Non-pigmented ciliary epithelial cell (primary cell): ENCODE measurements at places on chromosomes 5 and 9.

DNA sequence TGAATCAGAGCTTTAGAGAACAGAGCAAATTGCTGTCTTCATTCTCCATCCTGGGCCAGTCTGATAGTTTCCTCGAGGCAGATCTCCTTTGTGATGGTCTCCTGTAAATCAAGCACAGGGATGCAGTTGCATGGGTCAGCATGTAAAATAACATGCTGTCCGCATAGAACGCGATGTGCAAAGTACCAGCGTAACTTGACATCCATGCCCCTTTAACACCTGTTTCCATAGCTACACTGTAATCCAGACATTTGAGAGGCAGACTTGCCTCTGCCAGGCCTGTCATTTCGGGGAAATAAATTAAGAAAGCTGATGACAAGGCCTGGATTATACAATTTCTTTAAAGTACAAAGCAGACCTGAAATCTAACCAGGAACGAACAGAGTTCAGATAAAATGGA, 413.5 kb downstream of the TLE4 start:
- DNase-seq: no peak

- no peak for DNase-seq
Measured at GRCh38 chr9:33125871-33126823, 41.0 kb downstream of the B4GALT1 start.

DNA sequence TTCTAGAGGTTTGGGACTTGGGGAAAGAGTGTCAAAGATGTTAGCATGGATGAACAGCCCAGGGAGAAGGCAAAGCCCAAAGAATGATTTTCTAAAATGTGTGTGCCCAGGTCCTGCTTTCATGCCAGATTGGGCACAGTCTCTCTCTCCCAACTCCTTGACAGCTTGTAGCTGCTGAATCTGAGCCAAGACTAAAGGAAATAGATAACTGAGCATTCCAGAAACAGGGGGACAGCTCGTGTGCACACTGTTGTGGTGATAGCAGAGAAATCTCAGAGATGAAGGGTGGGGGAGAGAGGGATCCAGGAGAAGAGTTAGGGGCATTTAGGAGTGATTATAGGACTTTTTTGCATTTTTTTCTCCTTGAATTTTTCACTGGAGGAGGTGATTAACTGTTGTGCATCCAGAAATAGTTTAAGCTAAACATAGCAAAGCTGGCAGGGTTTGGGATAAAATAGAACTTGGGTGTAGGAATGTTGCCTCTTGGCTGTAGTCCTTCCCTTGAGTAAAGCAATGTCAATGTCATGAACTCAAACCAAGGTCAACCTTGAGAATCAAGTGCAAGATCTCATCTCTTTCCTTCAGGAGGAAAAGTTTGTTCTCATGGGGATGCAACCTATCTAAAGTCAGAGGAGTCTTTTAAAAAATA, 245.9 kb downstream of the SH3GL2 start:
- DNase-seq: no peak

DNA sequence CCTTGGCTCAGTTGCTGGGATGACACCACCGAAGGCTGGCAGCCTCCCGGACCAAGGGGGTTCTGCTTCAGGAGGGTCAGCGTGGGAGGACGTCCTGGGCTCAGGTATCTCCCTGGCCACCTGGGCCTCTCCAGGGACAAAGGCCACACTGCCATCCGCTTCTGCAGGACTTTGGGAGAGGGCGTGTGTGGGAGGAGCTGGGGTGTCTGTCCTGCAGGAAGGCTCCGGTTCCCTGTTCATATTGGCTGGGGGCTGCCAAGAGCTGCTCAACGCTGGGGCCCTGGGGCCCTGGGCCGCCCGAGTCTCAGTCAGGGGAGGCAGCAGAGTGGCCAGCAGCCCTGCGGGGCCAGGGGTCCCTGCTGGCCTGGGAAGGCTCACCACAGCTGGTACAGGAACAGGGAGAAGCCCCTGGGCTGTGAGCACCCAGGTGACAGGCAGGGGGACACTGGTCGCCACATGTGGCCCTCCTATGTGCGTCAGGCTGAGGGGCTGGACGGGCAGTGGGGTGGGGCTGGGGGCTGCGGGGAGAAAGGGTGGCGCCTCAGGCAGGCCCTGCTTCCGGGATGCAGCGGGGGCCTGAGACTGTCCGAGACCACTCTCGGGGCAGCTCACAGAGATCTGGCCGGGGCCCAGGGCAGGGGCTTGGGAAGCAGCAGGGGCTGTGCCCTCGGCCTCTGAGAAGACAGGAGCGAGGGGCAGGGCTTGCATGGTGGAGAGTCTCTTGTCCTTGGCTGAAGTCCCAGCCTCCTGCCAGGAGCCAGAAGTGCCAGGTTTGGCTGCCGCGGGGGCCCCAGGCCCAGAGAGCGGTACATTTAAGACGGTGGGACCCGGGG, 4.9 kb upstream of the CARD9 start:
- no peak for DNase-seq

GRCh38 chr5:160088805-160089204, 30.4 kb downstream of the PWWP2A start:
- no peak for DNase-seq

GRCh38 chr5:145499483-145499882, 335.7 kb downstream of the PRELID2 start:
- DNase-seq: no peak
